T-helper 17 cell (primary cell): ENCODE measurements at places on chromosomes 4 and X.
A peak's percentile ranks its signal among the peaks of the same experiment; 100 is the strongest.

GRCh38 chrX:55008571-55009358, 8.6 kb downstream of the APEX2 start:
- peaks cover 8% of the 10 kb centered on the region for H3K4me1 ChIP-seq
- no peak for DNase-seq
- H3K27me3 ChIP-seq, result no peaks in the 10 kb centered on the region
- no peak overlapping the region for H3K4me3 ChIP-seq
- no peak overlapping the region for H3K27ac ChIP-seq
- H3K36me3 ChIP-seq, result peaks cover 5% of the 10 kb centered on the region

GRCh38 chrX:9656277-9656676, 109.4 kb downstream of the GPR143 start:
- no peaks in the 10 kb centered on the region for H3K36me3 ChIP-seq
- no peak overlapping the region for H3K4me3 ChIP-seq
- H3K27me3 ChIP-seq, result no peaks in the 10 kb centered on the region

GRCh38 chr4:13427599-13428325, 56.4 kb downstream of the RAB28 start:
- DNase-seq, result no peak
- peak overlapping the region; percentile 3 for H3K27ac ChIP-seq
- H3K4me1 ChIP-seq, result peaks cover 14% of the 10 kb centered on the region
- H3K27me3 ChIP-seq, result no peaks in the 10 kb centered on the region
- no peak overlapping the region for H3K4me3 ChIP-seq

DNA sequence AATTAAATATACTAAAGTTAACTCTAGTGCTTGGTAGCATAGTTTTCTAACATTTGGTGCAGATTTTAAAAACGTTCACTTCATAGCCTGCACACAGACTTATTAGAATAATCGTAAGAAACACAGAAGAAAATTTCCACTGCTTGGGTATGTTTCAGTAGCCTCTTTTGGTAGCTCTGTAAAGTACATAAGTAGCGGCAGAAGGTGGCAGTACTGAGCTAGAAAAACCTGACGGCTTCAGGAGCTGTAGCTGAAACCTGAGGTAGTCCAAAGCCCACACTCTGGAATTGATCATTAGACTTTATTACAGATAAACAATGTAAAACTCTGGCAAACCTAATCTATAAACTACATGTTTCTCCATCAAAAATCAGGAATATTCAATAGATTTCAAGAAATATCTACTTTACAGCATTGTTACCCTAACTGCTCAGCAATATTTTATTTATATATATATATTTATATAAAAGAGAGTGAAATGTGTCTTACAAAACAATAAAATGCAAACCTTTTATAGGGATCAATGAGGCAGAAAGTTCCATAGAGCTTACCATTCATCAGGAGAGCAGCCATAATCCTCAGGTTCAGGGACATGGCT, 88.2 kb downstream of the ATP8A1 start:
- H3K4me1 ChIP-seq, result peaks cover 8% of the 10 kb centered on the region
- H3K27me3 ChIP-seq, result no peaks in the 10 kb centered on the region
- H3K27ac ChIP-seq, result no peak overlapping the region
- peak; percentile 19 for DNase-seq
- no peak overlapping the region for H3K4me3 ChIP-seq

DNA sequence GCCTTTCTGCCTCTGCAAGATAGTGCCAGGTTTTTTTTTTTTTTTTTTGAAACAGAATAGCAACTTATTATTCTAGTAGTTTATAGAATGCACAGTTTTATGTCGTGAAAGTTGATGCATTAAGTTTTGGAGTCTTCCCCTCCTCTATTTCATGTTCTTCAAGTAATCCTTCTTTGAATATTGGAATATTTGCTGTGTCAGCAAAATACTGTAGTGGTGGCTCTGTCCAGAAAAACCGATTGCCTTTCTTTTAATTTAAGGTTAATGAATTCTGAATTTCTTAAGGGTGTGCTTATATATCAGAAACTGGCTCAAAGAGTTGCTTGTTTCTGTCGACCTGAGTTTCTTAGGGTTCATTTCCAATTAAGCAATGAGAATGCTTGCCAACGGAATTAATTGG, 34.8 kb upstream of the TMSB15B start:
- no peak overlapping the region for H3K27ac ChIP-seq
- peaks cover 2% of the 10 kb centered on the region for H3K36me3 ChIP-seq
- DNase-seq, result no peak
- peaks cover 12% of the 10 kb centered on the region for H3K4me1 ChIP-seq

DNA sequence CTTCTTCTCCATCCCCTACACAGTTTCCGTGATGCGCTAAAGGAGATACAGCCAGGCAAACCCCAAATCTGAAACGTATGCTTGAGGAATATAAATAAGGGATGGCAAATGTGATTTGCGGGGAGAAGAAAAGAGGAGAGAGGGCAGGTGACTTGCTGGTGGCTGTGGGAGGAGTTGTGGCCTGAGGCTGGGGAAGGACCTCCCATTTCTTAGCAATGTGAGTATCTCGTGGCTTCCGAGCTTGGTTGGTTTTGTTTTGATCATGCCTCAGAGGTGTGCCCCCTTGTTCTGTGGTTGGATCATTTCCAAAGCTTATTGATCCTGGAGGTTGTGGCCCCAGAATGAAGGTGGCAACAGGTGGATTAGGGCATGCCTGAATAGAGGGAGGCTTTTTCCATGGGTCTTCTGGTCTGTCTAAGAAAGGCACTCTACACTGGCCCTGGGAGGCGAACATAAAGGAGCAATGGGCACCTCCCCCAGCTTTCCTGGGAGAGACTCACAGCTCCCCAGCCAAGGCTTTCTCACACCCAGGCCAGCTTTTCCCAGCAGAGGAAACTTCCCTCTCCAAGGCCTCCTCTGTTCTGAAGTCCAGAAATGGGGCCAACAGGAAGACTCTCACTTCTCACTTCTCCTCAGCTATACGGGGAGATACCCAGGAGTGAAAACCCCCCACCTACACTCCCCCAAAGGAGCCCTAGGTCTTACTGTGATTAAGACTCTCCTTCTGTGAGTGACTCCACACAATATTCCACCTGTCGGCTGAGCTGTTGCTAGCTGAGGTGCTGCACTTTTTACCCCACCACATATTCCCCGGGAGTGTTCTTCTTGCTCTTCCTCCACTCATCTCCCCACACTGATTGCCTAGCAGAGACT, 40.0 kb downstream of the C4orf51 start:
- peaks cover 7% of the 10 kb centered on the region for H3K4me1 ChIP-seq
- H3K36me3 ChIP-seq, result peaks cover 2% of the 10 kb centered on the region
- no peak overlapping the region for H3K27ac ChIP-seq
- DNase-seq, result no peak
- peak overlapping the region; percentile 69 for H3K4me3 ChIP-seq

- no peak overlapping the region for H3K27ac ChIP-seq
- peaks cover 43% of the 10 kb centered on the region for H3K27me3 ChIP-seq
- peaks cover 12% of the 10 kb centered on the region for H3K4me1 ChIP-seq
- H3K36me3 ChIP-seq, result no peaks in the 10 kb centered on the region
- DNase-seq, result no peak
Measured at GRCh38 chr4:74930162-74930561, 2.8 kb upstream of the PARM1 start.

- H3K27ac ChIP-seq, result no peak overlapping the region
- peaks cover 10% of the 10 kb centered on the region for H3K36me3 ChIP-seq
- peaks cover 33% of the 10 kb centered on the region for H3K4me1 ChIP-seq
- no peak for DNase-seq
- H3K27me3 ChIP-seq, result no peaks in the 10 kb centered on the region
Measured at GRCh38 chr4:142230991-142231390, 594.6 kb downstream of the IL15 start.
